ENCODE measurements at places on chromosomes 1 and 21. TPM values are rescaled to one million over a fixed set of nuclear protein-coding genes. Genes with fewer than 3 reads are reported as not detected.

DNA sequence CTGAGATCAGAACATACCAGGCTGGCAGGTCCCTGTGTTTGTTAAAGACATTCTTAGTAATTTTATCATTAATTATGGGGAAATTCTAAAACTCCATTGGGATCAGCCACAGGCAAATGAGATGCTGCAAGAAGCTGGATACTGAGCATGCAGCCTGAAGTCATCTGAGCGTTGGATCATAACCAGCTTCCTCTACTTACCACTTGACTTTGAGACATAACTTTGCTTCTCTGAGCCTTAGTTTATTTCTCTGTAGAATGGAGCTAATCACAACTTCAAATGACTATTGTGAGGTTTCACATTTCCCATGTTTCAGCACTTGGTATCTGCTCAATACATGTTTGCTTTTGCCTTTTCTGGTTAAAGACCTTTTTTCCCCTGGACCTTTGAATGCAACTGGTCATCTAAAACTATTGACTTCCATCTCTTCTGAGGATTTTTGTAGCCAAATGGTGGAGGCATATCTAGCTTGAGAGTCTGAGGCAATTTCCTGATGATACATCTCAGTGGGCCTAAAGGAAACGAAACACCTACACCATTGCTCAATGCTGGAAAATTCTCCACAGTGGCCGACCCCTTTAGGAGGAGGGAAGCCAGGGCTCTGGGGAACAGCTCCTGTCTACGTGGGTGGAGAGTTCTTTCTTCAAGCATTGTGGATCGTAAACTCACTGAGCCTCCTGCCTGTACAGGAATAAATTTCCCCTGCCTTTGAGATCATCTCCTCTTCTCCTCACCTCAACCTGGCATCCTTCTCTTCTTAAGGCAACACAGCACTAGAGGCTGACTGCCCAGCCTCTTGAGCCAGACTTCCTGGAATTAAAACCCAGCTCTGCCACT, 109.1 kb upstream of the HOOK1 start:
- peak; percentile 73 for DNase-seq

- no peak for DNase-seq
These were observed 48.9 kb upstream of the F3 start for GRCh38 chr1:94590203-94591137.

GRCh38 chr1:156768610-156769295, 1.4 kb downstream of the PRCC start:
- no peak for DNase-seq

GRCh38 chr21:37800456-37801061, 115.7 kb downstream of the KCNJ6 start:
- no peak for DNase-seq

DNA sequence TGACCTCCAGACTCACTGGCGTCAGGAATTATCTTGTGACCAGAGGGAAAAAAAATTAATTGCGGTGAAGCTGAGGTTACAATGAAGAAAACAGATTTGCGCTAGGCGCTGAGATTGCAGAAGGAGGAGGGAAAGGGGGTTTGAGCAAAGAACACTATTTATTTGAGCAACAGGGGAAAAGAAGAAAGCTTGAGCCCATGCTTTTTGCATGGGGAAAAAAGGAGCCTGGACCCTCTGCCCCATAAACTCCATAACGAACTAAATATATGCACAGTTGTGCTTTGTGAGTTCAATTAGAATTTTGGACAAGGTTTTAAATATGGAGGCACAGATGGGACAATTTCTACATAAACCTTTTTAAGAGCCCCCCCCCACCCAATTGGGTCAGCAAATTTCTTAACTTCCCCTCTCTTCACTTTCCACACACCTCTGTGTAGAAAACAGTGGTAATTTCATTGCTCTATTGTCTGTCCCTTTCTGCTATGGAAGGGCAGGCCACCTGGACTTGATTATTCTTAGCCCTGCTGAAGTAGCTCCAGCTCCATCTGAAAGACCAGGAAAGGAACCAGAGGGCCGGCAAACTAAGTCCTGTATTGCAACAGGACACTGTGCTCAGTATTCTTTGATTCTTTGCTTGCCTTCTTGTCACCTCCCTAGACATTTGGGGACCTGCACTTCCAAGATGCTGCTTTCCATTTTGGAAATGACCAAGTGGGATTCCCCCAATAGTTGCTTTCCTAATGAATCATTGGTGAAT, 862 bp upstream of the ID3 start:
- DNase-seq = no peak

The TMPRSS3 gene
- polyA plus RNA-seq = not detected

The FAM167B gene
- polyA plus RNA-seq = 0.40 TPM

The FAM72B gene
- polyA plus RNA-seq = 3.5 TPM

The DNAJC28 gene
- 1.3 TPM for polyA plus RNA-seq

All from AG04450 (cell line).